KBM-7 (cell line): ENCODE measurements at places on chromosomes 16 and 17.
A peak's percentile ranks its signal among the peaks of the same experiment; 100 is the strongest.

DNA sequence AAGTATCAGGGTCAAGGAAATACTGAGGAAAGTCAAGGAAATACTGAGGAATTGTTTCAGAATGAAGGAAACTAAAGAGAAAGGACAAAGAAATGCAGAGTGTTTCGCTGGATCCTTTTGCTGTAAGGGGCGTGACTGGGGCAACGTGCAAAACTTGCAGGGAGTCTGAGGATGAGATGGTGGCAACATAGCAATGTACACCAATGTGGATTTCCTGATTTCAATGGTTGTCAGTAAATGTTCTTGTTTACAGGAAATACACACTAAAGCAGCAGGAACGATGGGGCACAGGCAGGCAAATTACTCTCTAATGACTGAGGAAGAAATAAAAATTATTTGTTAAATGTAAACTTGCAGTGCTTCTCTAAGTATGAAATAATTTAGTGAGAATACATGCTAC is 34.4 kb downstream of the ZZEF1 start:
- no peak for DNase-seq

DNA sequence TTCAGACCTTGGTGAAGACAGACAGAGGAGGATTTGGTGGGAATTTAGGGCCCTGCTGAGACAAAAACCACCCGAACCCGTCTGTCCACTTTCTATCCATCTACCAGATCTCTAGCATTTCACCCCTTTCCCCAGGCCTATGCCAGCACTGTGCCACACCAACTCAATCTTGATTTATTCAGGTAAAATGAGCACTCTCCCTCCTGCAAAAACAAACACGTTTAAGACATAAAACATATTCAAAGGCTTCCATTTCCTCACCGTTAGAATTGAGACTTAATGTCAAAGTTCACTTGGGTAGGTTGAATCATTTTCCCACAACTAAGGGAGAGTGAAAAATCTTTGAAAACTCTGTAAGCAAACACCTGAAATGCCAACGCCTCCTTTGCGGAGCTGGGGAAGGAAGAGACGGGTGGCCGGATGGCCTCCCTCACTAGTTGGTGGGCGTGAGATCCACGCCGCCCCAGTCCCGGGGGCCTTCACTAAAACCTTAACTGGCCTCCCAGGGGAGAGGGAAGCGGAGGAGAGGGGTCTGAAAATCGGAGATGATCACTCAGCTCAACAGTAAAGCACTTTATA is 862 bp downstream of the DCAKD start:
- DNase-seq, result no peak

DNA sequence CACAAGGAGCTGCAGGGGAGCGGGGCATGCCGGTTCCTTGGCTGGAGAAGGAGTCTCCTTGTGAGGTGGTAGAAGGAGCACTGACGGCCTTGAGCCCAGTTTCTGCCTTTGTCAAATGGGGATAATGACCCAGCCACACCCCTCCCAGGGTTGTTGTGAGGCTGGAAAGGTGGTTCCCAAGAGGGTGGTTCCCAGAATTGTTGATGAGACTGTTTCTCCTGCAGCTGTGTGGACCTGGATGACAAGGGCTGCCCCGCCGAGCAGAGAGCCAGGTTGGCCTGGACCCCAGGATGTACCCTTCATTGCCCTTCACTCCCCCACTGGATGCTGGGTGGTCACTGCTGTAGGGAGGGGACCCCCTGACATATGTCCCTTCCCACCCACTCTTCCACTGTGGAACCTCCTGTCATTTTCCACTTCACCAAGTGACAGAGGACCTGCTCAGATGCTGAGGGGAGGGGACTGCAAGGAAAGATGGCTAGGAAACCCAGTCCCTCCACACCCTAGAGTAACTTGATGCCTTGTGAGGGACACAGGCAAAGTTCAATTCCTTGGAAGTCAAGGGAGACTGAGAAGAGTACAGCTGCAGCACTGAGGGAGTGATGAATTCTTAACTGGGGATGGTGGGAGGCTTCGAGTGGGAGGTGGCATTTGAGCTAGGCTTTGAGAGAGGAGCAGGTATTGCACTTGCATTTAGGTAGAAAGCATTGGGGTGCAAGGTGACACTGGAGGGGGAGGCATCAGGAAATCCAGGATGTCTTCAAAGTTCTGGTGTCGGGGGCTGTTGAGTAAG is 10.6 kb downstream of the MIEN1 start:
- DNase-seq, result no peak

DNA sequence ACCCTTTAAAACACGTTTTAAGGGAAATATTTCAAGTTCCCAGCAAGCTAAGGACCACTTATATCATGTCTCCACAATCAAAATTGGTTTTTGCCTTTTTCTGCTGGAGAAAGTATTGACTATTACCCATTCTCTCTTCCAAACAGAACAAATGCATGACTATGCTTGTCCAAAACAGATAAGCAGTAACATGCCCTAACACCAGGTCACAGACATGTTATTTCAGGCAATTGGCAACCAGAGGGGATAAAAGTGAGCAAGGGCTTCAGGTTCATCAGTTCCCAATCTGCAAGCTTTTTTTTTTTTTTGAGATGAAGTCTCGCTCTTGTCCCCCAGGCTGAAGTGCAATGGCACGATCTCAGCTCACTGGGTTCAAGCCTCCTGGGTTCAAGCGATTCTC is 15.0 kb downstream of the SKA2 start:
- no peak for DNase-seq

- DNase-seq, result no peak
These were observed 82.1 kb downstream of the KSR1 start for GRCh38 chr17:27538156-27538955.

DNA sequence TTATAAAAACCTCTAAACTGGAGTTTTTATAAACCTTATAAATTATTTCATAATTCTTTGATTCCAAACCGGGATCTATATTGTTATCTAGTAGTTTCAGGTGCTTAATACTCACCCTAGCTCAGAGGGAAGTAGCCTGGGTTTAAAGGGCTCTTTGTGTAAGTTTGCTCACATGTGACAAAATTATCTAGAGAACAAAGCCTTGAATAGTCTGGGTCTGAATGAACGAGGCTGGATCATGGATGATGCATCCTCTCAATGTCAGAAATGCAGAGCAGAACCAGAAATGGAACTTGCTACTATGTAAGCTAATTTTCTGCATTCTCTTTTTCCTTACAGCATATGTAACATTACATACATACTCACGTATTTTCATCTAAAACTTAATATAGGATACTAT is 103.9 kb upstream of the NETO2 start:
- no peak for DNase-seq

DNA sequence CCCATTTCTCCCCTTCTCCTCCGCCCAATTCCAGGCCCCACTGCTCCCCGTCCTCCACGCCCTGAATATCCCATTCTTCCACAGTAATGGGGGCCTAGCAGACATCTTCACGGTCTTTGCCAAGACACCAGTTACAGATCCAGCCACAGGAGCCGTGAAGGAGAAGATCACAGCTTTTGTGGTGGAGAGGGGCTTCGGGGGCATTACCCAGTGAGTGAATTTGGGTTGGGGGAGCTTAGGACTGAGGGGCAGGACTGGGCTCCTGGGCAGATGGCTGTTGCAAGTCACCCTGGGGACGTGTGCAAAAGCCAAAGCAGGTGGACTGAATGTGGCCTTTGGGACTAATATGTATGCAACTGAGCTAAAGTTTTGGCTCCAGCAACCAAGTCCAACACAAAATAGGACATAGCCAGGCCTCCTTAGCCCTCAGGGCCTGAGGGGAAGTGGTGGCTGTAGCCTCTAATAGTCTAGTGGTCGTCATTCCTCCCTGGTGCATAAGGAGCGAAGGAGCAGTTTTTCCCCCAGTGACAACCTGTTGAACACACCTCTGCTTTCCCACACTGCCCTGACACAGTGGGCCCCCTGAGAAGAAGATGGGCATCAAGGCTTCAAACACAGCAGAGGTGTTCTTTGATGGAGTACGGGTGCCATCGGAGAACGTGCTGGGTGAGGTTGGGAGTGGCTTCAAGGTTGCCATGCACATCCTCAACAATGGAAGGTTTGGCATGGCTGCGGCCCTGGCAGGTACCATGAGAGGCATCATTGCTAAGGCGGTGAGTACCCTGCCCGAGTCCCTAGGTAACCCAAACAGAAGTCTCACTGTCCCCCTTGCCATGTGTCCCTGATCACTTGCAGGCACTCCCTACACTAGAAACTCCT is 2.6 kb downstream of the ACADVL start:
- no peak for DNase-seq

DNA sequence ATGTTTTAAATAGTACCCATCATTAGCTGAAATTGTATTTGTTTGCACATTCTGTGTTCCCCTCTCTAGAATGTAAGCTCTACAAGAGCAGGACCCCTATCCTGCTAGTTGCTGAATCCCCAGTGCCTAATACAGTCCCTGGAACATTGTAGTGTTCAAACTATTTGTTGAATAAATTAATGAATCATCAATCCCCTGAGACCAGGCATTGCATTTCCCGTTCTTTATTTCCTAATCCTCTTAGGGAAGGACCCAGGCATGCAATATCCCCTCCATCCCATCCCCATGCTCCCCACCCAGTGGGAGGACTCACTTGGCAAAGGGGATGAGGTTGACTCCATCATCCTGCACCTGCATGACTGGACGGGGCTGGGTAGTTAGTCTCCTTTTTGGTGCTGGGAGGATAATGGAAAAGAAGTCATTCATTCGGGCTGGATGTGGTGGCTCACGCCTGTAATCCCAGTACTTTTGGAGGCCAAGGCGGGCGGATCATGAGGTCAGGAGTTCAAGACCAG is 3.2 kb downstream of the INCA1 start:
- DNase-seq, result no peak

GRCh38 chr17:56319531-56319930 is 166.3 kb downstream of the ANKFN1 start:
- peak; percentile 66 for DNase-seq

GRCh38 chr17:81309140-81309858 is 14.2 kb upstream of the SLC38A10 start:
- DNase-seq, result peak; percentile 49

GRCh38 chr16:8931859-8932258 is 31.8 kb downstream of the USP7 start:
- peak; percentile 74 for DNase-seq

- DNase-seq, result peak; percentile 4
These were observed 1425.1 kb upstream of the CDH8 start for GRCh38 chr16:63461248-63461841.

GRCh38 chr17:8695241-8695640 is 49.4 kb downstream of the CCDC42 start:
- DNase-seq, result no peak

DNA sequence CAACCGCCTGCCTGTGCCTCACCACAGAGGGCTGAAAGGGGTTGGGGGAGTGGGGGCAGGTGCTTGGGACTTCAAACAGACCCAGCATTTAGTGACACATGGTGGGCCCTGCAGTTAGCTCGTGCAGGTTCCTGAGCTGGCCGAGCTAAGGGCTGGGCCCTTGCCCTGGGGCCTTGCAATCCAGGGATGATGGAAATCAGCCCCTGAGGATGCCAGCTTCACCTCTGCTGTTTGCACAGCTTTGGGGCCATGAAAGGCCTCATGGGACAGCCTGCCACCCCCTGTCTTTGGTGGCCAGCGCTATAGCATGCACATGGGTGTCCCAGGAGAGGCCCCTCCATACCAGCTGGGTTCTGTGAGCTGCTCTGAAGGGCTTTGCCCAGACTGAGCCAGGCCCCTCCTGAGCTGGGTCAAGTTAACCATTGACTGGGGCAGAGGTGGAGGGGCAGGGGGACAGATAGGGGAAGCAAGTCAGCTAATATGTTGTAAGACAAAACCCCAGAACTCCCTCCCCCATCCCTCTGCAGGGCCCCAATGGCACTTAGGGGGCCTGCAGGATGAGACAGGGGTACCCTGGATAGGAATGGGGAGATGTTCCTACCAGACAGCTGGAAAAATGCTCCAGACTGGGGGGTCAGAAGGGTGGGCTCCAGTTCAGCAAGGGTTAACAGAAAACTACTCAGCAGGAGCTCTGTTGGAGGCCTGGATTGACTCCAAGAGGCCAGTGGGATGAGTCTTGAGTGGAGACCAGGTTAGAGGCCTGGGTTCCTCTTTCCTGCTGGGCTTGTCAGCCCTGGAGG is 692 bp downstream of the PRR15L start:
- no peak for DNase-seq

DNA sequence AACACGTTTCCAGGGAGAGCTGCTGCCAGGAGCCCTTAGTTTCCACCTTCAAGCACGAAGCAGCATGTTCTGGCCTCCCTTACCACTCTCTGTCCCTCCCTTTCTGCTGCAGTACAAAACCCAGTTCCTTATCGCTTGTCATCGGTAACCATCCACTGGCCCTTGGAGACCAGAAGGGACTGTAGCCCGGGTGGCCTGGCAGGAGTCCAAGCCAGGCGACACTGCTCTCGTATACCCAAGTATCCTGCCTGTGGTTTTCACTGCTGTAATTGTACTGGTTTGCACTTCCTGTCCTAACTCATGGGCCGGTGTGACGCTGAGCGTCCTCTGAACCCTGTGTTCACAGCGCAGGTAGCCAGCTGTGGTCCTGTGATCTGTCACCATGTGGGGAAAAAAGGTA is 81.1 kb downstream of the MAF start:
- DNase-seq, result peak; percentile 26

DNA sequence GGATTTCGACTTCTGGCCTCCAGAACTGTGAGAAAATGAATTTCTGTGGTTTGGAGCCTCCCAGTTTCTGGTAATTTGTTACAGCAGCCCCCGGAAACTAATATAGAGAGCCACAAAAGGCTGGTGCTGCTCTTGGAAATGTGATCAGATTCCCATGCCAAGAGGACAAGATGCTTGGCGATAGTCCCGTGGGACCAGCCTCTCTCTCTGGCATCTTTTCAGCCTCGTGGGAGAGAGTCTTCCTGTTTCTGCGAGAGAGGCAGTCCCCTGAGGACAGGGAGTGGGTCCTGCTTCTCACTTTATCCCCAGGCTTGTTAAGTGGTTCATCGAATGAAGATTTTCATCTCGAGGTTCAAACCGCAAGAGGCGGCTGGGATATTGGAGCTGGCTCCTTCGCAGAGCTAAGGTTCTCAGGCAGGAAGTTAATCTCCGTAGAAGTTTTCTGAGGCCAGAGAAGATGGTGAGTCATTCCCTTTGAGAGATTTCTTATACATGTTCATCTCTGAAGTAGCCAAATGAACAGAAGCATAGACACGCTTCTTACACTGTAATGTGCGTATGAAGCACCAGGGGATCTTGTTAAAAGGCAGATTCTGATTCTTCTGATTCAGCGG is 211.6 kb upstream of the SDK2 start:
- DNase-seq, result no peak

DNA sequence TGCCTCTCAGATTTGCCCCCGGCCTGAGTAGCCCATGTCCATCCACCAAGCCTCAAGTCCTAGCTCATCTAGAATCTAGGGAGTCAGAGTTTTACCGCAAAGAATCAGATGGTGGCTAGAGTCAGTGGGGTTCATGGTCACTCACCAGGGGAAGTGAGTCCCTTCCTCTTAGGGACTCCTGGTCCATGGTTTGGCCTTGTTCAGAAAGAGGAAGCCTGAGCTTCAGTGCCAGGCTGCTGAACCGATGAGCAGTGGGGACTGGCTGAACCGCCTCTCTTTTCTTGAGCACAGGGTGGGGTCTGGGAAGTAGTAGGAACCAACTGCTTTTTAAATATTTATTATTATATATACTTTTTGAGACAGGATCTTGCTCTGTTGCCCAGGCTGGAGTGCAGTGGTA is 160.3 kb downstream of the NTN1 start:
- no peak for DNase-seq
